Activated T-helper 1 cell treated with Interleukin-2 at 50 U/mL for 16 hours (primary cell): ENCODE measurements at places on chromosomes 16 and 17.
A peak's percentile ranks its signal among the peaks of the same experiment; 100 is the strongest.

DNA sequence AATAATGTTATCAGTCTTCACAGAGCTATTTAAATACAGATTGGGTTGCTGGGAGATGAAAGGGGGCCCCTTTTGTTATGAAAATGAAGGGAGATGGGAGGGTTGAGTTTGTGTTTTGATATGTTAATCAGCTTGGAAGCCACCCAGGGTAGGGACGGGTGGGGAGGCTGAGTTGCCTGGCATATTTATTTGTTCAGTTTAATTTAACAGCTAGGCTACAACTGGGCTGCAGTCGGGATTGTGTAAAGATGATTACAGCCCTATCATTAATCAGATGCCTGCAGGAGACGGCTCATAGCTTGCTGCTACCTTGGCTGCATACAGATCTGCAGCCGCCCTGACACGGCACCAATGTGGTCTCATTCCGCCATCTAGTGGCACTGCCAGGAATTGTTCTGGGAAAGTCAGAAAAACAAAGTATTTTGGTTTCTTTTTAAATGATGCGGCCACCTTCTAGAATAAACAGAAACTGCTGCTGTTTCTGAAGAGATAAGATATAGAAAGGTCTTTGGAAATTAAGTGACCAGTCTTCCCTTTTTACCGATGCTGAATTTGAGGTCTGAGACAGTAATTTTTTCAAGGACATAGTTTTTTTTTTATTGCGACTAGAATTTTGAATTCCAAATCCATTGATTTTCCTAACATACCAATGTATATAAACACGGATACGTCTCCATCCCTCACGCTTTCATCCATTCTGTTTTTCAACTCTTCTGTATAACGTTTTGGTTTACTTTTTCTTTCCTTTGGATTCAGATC is 458.0 kb upstream of the ASIC2 start:
- peak; percentile 13 for DNase-seq

DNA sequence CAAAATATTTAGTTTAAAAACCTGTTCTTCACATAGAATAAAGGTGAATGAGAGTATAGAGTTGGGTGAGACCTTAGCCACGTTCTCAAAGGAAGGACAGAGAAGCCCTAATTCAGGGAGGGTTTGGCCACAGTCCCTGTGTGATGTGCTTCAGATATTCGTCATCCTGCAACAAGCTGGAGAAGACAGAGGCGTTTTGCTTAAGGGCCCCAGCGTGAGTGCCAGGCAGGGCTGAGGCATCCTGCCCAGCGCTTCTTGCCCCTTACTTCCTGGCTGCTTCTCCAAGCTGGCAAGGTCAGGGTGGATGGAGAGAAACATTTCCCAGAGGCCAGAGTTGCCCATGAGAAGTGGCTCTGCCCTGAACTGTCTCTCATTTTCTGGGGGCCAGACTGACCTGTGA is 46.9 kb downstream of the AXIN2 start:
- DNase-seq: no peak

DNA sequence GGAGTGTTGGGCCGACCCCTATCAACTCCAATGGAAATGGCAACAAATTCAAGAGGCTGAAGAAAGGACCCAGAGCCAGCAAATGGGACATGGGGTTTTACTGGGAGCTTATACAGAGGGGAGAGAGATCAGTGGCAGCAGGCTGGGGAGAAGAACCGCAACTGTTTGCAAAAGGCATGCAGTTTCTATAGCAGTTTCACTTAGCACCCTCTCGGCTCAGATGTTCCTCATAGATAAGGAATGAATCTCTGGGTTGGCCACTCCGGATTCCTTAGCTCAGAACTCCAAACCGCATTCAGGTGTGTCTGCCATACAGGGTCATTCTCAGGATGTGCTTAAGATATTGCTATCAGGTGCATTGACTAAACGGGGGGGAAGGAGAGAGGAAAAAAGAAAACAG is 71.1 kb upstream of the RPL38 start:
- DNase-seq: no peak

- no peak for DNase-seq
Measured at GRCh38 chr17:31385428-31386285, 5.8 kb upstream of the RAB11FIP4 start.

GRCh38 chr17:65850486-65850885 is 289.0 kb upstream of the AXIN2 start:
- no peak for DNase-seq

GRCh38 chr16:75074920-75075687 is 41.5 kb downstream of the LDHD start:
- peak; percentile 65 for DNase-seq

- DNase-seq: no peak
Measured at GRCh38 chr17:10648381-10648780, 8.7 kb downstream of the MYH3 start.

- no peak for DNase-seq
Measured at GRCh38 chr17:49333804-49334203, 28.2 kb downstream of the ZNF652 start.

- no peak for DNase-seq
Measured at GRCh38 chr17:77107506-77108433, 33.0 kb upstream of the SEC14L1 start.

DNA sequence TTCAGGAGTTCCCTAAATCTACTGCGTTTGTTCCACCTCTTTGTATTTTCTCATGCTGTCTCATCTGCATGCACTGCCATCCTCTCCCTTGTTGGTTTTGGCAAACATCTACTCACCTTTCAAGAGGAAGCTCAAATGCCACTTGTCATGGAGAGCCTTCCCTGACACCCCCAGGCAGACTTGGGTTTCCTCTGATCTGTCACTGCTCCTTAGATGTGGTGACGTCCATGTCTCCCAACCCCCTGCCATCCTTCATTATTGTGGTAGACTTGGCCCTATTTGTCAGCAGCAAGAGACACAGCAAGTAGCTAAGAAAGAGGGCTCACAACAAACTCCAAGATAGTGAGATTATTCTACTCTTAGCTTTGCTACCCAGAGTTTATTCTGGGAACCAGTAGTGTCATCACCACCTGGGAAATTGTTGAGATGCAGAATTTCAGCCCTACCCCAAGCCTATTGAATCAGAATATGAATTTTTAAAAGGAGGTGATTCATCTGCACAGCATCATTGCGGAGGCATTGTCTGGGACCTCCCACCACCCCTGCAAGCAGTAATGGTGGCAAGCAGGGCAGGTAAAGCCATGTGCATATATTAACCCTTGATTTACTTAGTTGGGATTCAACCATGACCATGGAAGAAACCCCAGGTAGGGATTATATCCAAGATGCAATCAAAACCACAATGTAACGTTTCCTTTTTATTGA is 248.9 kb downstream of the SHISA9 start:
- DNase-seq: no peak

DNA sequence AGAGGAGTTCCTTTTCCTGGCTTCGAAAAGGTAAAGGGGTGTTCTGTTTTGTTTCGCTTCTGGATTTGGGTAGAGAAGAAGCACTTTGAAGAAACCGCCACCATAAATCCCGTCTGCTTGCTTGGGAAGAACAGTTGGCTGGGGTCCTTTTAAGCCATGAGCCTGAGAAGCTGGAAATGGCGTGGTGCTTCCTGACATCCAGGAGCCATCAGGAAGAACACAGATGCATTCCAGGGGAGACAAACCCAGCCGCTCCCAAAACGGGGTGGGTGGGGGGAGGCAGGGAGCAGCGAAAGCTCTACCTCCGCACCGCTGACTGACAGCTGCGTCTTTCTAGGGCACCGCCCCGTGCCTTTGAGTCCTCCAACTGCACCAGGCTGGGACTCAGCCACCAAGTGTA is 91.6 kb downstream of the ZDHHC7 start:
- DNase-seq: no peak

DNA sequence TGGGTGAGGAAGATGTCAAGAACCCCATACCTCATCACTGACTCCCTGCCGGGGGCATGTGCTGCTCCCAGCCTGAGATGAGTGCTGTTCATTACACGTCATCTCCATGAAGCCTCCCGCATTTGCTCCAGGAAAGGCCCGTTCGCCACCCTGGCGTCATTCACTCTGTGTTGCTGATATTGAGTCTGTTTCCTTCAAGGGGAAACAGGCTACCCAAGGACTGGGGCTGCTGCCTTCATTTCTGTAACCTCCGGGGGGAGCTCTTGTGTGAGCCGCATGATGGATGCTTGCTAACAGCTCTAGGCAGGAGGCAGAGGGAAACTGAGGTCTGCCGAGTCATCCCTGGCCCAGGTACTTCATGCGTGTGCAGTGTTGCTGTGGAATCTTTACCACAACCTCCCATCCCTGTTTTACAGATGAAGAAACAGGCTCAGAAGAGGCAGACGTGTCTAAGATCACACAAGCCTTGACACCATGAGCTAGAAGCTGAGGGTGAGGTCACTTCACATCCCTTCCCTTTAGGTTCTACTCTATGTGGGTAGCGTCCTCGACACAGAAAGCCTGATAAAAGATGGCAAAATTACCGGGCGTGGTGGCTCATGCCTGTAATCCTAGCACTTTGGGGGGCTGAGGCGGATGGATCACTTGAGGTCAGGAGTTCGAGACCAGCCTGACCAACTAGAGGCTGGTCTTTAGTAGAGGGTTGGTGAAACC is 3.5 kb upstream of the ARMC5 start:
- DNase-seq: no peak

- no peak for DNase-seq
Measured at GRCh38 chr17:79072544-79072943, 2.1 kb upstream of the ENGASE start.

DNA sequence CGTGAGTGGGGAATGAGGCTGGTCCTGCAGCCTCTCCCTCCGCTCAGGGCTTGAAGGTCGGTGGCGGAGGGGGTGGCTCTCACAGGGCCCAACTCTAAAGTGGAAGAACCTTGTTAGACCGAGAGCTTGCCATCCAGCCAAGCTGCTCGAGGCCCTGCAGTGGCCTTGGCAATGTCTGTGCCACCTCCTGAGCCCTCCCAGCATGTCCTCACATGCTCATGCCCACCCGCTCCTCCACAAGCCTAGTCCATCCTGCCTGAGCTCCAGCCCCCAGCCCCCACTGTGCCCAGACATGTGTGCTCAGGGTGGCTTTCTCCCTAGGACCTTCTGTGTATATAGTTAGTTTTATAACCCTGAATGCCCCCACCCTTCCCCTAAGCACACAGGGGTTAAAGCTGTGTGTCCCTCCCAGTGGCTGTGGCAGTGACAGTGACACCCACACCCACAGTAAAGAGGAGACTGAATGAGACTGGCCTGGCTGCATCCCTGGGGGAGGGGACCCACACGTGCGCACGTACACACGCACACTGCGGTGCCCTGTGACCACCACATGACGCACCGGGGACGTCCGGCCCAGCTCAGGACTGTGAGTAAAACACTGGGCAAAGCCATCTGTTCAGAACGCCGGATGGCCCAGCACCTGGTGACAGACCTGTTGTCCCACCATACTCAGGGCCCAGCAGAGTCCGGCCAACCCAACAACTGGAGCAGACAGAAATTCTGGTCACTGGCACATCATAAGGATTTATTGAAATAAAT is 15.6 kb downstream of the PDK2 start:
- no peak for DNase-seq

DNA sequence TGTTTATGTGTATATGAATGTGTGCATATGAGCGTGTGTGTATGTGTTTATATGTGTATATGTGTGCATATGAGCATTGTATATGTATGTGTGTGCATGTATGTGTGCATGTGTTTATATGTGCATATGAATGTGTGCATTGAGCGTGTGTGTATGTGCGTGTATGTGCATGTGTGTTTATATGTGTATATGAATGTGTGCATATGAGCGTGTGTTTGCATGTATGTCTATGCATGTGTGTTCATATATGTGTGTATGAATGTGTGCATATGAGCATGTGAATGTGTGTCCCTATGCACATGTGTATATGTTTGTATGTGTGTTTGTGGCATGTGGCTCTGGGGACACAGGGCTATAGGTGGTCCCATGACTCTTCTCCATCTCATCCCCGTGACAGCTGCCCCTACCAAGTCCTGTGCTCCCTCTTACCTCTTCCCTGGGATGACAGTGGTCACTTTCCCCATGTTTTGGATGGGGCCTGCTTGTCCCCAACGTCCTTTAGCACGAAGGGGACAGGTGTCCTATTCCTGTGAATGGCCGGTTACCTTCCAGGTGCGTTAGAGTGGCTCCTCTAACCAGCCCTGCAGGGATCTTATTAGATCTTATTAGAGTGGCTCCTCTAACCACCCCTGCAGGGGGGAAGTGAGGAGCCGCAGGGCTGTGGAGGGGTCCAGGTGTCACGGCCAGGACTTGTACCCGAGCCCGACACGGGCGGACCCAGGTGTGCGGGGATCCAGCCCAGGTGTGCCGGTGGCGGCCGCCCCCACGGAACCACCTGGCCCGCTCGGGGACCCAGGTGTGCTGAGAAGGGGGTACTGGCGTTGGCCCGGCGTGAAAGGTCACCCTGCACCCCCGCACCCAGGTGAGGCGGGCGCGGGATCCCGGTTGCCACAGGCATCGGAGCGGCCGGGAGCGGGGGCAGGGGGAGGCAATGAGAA is 105.6 kb downstream of the SEC14L1 start:
- DNase-seq: no peak

GRCh38 chr16:77344341-77344740 is 90.5 kb downstream of the ADAMTS18 start:
- no peak for DNase-seq

DNA sequence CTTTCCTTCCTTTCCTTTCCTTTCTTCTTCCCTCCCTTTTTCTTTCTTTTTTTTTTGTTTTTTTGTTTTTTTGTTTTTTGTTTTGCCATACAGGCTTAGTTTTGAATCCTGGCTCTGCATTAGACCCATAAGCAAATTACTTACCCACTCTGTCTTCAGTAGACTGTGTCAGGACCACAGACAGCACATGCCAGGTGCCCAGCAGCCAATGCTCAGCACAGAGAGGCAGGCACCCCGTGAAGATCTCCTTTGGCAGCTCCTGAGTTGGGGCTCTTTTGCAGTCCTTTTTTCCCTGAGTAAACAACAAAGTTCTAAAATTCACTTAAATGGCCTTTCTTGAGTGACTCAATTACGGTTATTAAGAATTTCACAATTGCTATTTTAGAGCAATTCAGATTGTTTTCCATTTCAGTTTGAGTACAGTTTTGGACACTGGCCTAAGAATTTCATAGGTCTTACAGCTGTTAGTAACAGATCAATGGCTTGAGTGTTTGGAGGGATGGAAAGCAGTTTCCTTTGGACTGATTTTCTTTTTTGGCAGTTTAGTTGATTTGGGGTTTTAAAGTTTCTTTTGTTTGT is 26.2 kb upstream of the SLC5A11 start:
- DNase-seq: no peak

DNA sequence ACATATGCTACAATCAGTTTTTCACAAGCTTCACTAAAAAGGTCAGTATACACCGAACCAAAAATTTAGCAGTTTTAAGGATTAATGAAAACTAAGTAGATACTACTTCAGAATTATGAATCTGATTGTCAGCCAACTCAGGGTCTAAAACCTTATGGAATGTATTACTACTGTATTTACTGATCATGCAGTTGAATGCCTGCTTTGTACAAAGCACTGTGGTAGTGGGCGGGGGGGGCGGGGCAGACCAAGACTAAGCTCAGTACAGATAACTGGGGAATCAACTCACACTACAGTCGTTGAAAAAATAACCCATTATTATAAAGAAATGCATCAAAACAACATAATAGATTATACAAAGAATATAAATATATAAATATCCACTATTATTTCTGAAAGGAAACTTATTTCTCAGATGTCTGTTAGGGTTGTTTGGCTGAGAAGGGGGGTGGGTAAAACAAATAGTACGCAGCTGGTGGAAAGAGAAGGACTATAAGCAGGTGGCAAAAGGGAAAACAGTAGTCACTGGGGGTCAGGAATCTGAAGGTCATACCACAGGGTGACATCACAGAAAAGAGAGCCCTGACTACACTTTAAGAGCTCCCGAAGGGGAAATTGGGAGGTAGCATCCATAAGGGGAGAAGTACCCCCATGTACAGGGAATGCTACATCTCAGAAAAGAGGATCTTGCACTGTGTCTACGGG is 109.4 kb upstream of the AXIN2 start:
- DNase-seq: no peak
